Stimulated activated CD4-positive, alpha-beta T cell treated with anti-CD3 and anti-CD28 coated beads, Interleukin-12 subunit alpha, Interleukin-12 subunit beta, amount 100 ng/mL, for 48 hours (primary cell): ENCODE measurements at places on chromosomes 12 and 14.

DNA sequence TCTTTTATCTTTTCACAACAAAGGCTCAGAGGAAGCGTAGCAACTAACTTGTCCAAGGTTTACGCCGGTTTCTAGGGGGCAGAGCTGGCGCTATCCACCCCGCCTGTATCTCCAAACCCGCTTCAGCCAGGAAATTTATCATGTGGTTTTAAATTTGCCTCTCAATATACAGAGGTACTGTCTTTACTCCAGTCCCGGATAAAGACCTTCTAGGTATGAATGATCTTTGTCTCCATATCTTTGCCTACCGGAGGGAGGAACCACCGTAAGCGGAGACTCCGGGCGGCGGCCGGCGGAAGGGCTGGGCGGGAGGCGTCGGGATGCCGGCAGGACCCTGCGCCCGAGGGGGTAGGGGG lies 693 bp upstream of the RIMKLB start:
- DNase-seq: no peak

- no peak for DNase-seq
Measured at GRCh38 chr12:124481772-124482566, 85.4 kb downstream of the NCOR2 start.

DNA sequence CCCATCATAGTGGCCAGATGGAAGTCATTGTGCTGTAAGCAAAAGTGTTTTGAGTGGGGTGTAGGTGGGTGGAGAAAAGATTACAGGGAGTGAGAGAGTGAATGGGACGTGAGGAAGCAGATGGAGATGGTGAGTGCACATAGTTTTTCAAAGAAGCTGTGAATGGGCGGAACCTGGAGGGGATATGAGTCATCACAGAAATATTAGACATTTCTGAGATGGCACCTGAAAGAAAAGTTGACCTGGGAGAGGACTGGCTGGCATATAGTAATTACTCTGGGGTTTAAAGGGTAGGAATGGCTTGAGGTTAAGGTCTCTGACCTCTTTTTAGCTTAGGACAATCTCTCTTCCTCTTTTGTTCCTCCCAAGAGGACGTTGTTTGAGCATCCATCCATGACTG lies 50.5 kb downstream of the ANO4 start:
- DNase-seq: no peak

- no peak for DNase-seq
Measured at GRCh38 chr12:102429211-102430154, 50.9 kb downstream of the IGF1 start.
